Neural progenitor cell (in vitro differentiated cells): ENCODE measurements at places on chromosomes 3 and 15.

- DNase-seq = no peak
These were observed 28.3 kb downstream of the LRIG1 start for GRCh38 chr3:66472313-66473134.

GRCh38 chr3:194103505-194103904, 32.4 kb upstream of the HES1 start:
- no peak for DNase-seq

GRCh38 chr3:47647550-47647949, 68.9 kb upstream of the CSPG5 start:
- no peak for DNase-seq

DNA sequence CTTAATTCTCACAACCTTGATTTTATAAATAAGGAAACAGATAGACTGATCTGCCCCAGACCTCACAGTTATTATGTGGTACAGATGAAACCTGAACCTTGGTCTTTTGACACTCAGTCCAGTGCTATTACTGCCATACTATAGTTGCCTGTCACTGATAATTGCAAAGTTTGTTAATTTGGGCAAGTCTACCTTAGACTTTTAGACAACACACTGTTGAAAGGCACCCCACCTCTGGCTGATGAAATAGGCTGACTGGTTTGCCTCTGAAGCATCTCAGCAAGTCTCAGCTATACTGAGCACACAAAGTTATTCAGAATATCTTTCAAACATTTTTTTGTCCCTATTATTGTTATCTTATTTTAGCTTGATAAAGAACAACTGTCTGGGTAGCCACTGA, 53.1 kb upstream of the MAP4 start:
- no peak for DNase-seq

GRCh38 chr3:194114123-194114522, 21.8 kb upstream of the HES1 start:
- no peak for DNase-seq

GRCh38 chr3:71285086-71285485, 298.4 kb downstream of the FOXP1 start:
- DNase-seq = no peak

- no peak for DNase-seq
These were observed 21.9 kb downstream of the PLCL2 start for GRCh38 chr3:16906682-16907081.

GRCh38 chr3:195210266-195210973, 60.5 kb downstream of the XXYLT1 start:
- no peak for DNase-seq

- DNase-seq = no peak
These were observed 62.4 kb downstream of the CEMIP start for GRCh38 chr15:80841541-80841940.

- DNase-seq = no peak
These were observed 39.6 kb downstream of the CLDN11 start for GRCh38 chr3:170458285-170458684.

- no peak for DNase-seq
These were observed 15.0 kb downstream of the STIMATE start for GRCh38 chr3:52882377-52882776.

- no peak for DNase-seq
These were observed 326.6 kb upstream of the PROK2 start for GRCh38 chr3:72111265-72112205.

DNA sequence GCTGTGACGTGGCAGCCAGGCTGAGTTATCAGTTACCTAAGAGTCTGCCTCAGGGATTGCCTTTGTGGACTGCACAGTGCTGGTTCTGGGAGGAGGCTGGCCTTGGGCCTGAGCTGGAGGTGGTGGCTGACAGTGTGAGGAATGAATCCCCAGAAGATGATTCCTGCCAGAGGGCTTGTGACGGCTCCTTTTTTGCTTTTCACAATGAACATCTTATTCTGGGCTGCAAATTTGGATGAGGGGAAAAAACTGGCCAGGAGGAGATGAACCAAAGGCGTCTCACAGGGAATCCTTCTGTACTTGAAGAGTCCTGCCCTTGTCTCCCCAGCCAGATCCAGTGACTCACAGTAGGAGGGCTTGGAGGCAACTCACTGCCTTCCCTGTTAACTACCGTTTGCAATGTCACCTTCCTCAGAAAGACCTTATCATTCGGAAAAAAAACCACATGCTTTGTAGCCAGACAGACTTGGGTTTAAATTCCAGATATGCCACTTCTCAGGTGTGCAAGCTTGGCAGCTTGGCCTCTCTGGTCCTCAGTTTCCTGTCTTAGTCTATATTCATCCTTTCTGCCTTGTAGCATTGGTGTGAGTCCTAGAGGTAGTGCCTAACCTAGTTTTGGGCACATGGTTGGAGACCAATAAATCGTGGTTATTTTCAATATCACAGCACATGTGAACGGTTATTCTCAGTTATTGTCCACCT, 19.1 kb downstream of the ST6GAL1 start:
- DNase-seq = no peak

GRCh38 chr3:51874889-51875288, 512 bp downstream of the IQCF5 start:
- no peak for DNase-seq

DNA sequence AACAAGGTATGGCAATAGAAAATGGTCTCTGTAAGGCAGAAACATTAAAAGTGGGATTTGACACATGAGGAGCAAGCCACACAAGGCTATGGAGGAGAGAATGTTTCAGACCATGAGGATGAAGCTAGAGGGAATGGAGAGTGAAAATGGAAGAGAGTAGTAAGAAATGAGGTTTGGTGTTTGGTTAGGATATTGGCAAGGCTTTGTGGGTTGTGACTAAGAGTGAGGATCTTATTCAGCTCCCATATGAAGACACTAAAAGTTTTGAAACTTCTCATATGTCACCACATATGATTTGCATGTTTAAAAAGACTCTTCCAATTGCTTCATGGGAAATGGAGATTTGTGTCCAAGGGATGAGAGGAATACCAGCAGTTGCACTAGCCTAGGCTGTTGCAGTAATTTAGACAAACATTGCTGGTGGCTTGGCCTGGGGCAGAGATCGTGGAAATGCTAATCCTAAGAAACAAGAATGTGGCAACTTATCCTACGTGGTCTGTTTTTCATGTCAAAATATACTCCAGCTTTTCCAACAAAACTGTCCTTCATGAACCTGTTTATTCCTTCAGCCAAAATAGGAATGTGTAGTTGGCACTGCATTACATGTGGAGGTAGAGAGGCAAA, 749.0 kb downstream of the PDCD6IP start:
- DNase-seq = no peak

DNA sequence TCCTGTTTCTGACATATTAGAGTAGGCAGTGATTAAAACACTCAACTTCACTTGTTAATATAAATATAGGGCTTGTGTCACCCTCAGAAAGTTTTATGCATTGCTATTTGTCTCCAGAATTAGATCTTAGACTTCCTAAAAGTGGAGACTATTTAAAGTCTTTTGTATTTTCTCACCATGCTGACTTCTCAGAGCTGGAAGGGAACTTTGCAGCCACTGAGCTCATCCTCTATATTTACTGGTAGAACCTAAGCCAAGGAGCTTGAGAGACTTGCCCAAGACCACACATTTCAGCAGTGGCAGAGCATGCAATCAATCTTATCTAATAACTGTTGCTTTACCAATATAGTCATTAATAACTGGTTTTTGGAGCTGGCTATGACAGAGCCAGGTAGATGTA, 53.2 kb downstream of the STAC start:
- DNase-seq = no peak
